Osteocyte (in vitro differentiated cells): ENCODE measurements at places on chromosomes 16 and 17. TPM values are rescaled to one million over a fixed set of nuclear protein-coding genes. Genes with fewer than 3 reads are reported as not detected.

DNA sequence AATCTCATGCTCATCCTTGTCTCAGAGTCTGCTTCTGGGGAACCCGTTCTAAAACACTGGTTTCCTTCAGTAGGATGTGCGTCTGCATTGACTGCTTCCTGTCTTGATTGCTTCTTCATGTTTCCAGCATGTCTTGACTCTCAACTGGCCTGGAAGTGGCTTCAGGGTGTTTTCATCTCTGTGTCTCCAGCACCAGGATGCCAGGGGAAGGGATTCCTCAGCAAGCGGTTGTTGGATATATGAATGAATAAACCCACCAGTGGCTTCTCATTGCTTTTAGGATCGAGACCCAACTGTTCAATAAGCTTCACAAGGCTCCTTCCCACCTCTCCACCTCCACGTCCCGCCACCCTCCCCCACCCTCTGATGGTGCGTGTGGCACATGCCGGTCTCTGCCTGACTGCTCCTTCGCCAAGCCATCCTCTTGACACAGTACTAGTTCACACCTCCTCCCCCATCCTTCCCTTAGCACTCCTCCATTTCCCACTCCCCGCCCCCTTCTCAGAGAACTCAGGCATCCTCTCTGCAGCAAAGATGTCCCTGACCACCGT, 14.1 kb upstream of the TNS4 start:
- no peak for DNase-seq

DNA sequence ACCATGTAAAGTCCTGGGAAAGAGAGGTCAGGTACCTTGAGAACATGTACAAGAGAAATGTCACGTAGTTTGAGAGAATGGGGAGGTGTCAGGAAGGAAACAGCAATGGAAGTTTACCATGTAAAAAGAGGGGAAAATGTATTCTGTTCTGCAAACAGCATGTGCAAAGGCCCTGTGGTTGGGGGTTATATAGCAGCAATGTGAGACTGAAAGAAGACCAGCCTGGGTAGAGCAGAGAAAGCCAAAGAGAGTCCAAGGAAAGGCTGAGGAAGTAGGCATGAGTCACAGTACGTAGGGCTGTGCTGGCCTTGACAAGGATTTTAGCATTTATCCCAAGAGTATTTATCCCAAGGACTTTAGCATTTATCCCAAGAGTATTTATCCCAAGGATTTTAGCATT, 141.3 kb upstream of the CACNG3 start:
- DNase-seq = no peak

GRCh38 chr16:17963185-17963836, 373.2 kb downstream of the NPIPA8 start:
- no peak for DNase-seq

GRCh38 chr16:4892361-4893102, 44.4 kb downstream of the PPL start:
- no peak for DNase-seq

- no peak for DNase-seq
Measured at GRCh38 chr16:77432264-77432663, 2.6 kb downstream of the ADAMTS18 start.

The KCNAB3 gene
- total RNA-seq = 2.6 and 3.7 TPM in 2 replicates

The ANKS4B gene
- not detected in 2 replicates for total RNA-seq

- DNase-seq = no peak
Measured at GRCh38 chr17:66431910-66432309, 129.5 kb downstream of the PRKCA start.

The C17orf78 gene
- total RNA-seq = not detected in 2 replicates
